LoVo (cell line): ENCODE measurements at places on chromosomes 5 and 9.

DNA sequence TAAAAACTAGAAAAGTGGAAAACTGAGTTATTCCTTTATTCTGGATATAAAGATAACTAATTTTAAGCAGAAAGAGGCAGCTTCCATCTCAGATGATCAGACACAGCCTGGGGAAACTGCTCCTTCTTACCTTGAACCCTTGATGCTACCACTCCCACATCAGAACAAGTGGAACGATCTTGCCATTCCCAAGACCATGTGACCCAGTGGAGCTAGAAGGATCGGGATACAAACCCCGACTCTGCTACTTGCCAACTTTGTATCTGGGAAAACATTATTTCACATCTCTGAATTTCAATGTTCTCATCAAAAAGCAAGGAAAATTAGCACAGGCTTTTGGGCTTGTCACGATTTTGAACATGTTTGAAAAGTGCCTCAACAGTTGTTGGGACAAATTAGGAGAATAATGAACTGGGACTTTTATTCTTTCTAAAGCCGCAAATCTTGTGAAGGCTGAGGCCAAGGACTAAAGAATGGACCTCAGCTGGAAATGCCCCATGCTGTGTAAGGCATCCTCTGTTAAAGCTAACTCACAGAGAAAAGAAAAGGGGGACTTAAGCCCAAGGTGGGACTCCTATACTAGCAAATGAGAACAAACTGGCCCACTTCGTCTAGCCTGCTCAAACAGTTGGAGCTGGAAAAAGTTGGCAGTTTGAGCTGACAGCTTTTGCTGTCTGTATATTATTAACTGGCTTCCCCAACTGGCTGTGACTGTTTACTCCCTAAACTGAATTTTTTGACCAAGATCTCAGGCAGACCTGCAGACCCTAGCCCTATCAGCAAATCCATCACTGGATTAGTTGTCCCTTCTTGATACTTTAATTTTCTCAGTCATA is 552.3 kb downstream of the EFNA5 start:
- no peak for DNase-seq

DNA sequence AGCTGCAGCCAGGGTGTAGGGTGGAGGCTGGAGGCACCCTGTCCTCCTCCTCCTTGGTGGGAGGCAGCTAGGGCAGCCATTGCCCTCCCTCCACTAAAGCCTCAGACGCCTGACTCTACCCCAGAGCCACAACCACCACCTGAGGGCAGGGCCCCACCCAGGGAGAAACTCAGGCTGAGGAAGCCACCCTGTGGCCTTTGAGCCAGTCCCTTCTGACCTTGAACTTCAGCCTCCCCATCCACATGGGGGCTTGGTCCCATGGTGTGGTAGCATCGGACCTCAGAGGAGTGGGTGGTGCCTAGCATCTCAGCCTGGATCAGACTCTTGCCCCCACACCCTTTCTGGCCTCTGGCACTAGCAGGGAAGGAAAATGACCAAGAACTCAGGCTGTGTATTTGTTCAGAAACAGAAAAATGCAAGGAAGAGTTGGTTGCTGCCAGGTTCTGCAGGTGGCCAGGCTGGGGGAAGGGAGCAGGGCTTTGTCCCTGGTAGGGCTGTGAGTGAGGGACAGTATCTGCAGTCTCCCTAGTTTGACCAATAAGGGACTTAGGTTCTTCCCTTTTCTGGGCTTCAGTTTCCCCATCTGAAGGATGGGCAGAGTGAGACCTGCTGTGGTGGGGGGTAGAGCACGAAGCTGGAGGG is 3.2 kb downstream of the DAB2IP start:
- DNase-seq, result no peak

DNA sequence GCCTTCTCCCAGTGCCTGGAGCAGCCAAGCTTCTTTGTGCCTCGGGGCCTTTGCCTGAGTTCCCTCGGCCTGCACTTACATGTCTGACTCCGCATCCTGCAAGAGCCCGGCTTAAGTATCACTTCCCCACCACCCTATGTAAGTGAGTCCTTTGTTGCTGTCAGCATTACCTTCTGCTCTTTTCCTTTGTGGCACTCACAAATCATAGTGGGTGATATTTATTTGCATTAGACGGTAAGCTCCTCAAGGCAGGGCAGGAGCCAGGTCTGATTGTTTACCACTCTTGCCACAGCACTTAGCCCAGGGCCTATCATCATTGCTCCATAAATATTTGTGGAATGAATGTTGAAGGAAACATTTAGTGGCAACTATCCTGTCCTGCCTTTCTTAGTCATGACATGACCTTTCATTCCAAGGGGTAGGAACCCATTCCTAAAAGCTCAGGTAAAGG is 4.8 kb downstream of the GM2A start:
- DNase-seq, result peak; percentile 25

- DNase-seq, result no peak
Measured at GRCh38 chr5:136164226-136164625, 28.7 kb downstream of the SMIM32 start.

- DNase-seq, result peak; percentile 39
Measured at GRCh38 chr9:27247756-27248155, 49.2 kb downstream of the EQTN start.

DNA sequence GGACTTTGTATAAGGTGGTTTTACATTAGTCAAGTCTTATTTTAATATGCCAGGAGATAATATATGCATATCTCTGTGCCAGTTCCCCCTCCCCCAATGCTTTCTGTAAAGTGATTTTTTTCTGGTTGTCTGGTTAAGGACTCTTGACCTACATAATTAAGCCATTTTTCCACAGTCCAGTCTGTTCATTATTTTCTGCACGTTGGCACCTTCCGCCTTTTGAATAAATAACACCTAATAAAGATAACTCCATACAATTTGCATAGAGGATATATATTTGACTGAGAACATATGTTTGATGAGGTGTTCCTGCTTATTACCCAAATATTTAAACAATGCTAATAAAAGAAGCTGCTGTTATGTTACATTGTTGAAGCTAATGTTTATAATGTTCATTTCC is 320.9 kb downstream of the DMAC1 start:
- DNase-seq, result no peak

DNA sequence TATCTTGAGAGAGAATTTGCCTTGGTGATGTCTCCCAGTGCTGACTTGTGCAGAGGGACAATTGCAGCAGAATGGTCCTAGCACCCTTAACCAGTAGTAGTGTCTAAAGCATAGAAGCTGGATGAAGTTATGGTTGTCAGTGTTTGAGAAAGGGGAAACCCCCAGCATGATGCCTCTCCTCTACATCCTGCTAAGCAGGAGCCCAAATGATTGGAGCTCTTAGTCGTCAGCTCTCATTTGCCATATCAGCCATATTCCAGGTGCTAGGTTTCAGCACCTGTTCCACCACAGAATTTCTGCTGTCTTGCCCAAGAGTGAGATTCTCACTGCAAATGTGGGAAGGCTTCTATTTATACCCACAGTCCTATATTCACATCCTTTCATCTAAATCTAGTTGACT is 43.7 kb upstream of the RFX3 start:
- DNase-seq, result no peak

GRCh38 chr5:3615217-3615616 is 19.6 kb downstream of the IRX1 start:
- DNase-seq, result no peak

DNA sequence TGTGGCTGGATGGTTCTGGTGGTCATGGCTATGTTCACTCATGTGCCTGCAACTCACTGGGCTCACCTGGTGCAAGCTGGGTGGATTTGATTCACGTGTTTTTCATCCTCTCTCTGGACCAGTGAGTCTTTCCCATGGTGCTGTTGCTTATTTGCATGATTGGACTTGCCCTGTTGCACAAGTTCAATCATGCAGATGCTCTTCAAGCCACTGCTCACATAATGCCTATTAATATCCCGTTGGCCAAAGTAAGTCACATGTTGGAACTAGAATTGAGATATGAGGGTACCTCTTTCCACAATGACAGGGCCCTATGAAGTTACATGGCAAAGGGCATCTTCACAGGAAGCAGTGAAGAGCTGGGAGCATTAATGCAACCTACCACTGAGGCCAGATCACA is 26.5 kb upstream of the MROH2B start:
- DNase-seq, result no peak

GRCh38 chr5:174777111-174777510 is 52.7 kb downstream of the MSX2 start:
- DNase-seq, result no peak

DNA sequence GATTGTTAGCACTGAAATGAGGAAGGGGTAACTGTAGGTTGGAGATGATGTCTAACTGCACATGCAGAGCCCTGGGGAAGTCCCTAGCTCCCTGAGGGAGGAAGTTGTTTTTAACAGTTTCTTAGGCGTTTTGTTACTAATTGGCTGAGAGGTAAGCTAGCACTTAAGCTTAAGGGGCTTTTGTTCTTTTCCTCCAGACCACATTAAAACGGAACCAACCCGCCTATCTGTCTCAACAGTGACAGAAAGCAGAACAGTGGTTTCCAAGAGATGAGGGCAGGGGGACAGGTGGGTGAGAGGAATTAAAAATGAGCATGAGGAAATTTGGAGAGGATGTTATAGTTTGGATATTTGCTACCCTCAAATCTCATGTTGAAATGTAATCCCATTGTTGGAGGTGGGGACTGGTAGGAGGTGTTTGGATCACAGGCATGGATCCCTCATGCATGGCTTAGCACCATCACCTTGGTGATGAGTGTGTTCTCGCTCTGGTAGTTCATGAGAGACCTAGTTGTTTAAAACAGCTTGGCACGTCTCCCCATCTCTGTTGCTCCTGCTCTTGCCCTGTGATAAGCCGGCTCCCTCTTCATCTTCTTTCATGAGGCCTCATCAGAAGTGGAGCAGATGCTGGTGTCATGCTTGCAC is 38.9 kb downstream of the LYRM7 start:
- no peak for DNase-seq

- no peak for DNase-seq
Measured at GRCh38 chr9:4214486-4214885, 85.4 kb downstream of the GLIS3 start.

- DNase-seq, result no peak
Measured at GRCh38 chr5:88688984-88689667, 193.9 kb downstream of the MEF2C start.

- no peak for DNase-seq
Measured at GRCh38 chr9:94819161-94819687, 92.7 kb downstream of the AOPEP start.

DNA sequence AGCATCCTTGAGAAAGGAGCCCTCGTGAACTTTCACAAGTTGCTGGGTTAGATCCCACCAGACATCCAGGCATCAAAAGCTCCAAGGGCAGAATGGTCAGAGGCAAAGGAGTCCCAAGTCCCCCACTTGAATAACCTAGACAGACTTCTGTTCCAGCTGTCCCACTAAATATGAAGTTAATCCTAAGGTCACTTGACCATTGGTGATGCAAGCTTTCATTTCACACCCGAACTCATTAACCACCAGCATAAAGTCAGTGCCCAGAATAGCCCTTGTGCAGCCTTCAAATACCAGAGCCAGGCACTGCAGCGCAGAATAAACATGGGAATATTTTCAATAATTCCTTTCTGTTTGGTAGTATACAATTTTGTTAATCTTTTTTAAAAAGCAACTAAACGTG is 28.9 kb downstream of the OXCT1 start:
- DNase-seq, result no peak

GRCh38 chr9:87086221-87086818 is 139.0 kb upstream of the GAS1 start:
- no peak for DNase-seq

GRCh38 chr5:32543291-32543690 is 42.1 kb upstream of the SUB1 start:
- DNase-seq, result no peak
